ENCODE measurements at places on chromosomes 3 and 15.

GRCh38 chr3:32340039-32340438 is 51.6 kb upstream of the CMTM7 start:
- DNase-seq, result peak; percentile 94

- DNase-seq, result no peak
Observed at GRCh38 chr3:124985349-124985748, 50.8 kb upstream of the MUC13 start.

- peak; percentile 16 for DNase-seq
Observed at GRCh38 chr3:43097400-43098080, 8.3 kb downstream of the POMGNT2 start.

- no peak for DNase-seq
Observed at GRCh38 chr3:16173283-16174025, 1.0 kb upstream of the GALNT15 start.

DNA sequence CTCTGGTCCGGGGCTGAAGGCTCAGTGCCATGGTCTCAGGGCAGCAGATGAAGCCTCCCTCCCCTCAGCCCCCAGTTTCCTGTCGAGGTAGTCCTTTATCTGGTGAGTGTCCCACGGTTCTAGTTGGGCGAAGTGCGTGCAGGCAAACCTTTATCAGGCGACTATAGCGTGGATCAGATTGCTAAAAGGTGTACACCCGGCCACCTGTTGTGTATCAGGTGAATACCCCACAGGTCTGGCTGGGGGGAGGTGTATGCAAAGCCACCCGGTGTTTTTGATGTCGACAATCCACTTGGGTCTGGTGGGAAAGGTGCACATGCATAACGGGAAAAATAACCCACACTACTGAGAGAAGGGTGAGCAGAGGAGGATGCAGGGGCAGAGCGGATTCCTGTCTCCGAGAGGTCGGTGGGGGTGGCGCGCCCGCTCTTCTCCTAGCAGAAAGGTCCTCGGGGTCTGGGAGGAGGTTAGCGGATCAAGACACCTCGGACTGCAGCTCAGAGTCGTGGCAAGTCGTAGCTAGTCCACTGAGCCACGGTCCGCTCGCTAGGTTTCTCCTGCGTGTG is 507 bp downstream of the SLC12A6 start:
- DNase-seq, result peak; percentile 59

GRCh38 chr3:182226995-182227394 is 515.3 kb downstream of the SOX2 start:
- no peak for DNase-seq

DNA sequence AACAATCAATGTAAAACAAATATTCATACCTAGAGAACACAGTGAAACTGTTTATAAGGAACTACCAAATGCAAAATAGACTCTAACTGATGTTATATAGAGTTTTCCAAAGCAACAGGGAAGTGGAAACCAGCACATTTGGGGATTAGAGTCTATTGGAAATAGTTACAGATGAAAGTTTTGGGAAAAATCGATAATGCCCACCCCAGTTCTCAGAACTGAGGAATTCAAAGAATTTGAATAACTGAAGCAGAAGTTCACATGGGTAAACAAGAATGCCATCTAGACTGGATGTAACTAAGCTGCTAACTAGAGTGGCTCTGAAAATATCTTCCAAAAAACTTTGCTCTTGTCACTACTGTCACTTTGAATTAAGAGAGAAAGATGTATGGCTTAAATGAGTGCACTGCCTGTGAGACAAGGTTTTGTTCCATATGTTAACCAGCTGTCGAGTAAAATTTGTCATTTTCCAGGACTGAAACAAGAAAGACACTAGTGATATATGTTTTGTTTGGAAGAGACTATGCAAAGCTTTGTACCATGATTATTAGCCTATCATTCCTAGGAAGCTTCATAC is 9.2 kb upstream of the DENND4A start:
- no peak for DNase-seq

- DNase-seq, result no peak
Observed at GRCh38 chr15:81288616-81289015, 35.3 kb downstream of the STARD5 start.

Data from NCI-H526 (cell line).